ENCODE measurements at places on chromosomes 7 and 10. TPM values are rescaled to one million over a fixed set of nuclear protein-coding genes. Genes with fewer than 3 reads are reported as not detected.

Gene HOXA10
- 130 TPM for polyA plus RNA-seq

DNA sequence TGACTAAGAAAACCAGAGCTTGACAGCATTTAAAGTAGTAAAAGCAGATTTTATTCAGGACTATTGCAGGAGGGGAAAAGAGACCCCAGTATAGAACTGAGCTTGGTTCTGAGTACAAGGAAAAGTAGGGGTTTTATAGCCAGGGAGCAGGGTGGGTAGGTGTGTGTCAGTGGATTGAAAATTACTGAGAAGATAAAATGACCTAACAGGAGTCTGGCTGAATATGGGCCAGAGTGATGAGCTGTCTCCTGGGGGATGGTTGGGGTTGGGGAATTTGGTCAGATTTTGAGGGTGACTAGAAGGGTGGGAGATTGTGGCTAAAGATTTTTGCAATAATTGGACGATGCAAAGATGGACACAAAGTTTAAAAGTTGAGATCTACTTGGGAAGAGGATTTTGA is 114.0 kb downstream of the ST7 start:
- DNase-seq, result no peak

Gene HTR7
- 0.57 TPM for polyA plus RNA-seq

- DNase-seq, result no peak
Measured at GRCh38 chr10:58023341-58024073, 244.2 kb downstream of the IPMK start.

Gene GPR15LG
- polyA plus RNA-seq, result 0.76 TPM

All from right renal cortex interstitium (tissue), 3 donors.